Renal pelvis (tissue), 12 donors: ENCODE measurements at places on chromosomes 11 and 22. TPM values are rescaled to one million over a fixed set of nuclear protein-coding genes. Genes with fewer than 3 reads are reported as not detected.
A peak's percentile ranks its signal among the peaks of the same experiment; 100 is the strongest.

DNA sequence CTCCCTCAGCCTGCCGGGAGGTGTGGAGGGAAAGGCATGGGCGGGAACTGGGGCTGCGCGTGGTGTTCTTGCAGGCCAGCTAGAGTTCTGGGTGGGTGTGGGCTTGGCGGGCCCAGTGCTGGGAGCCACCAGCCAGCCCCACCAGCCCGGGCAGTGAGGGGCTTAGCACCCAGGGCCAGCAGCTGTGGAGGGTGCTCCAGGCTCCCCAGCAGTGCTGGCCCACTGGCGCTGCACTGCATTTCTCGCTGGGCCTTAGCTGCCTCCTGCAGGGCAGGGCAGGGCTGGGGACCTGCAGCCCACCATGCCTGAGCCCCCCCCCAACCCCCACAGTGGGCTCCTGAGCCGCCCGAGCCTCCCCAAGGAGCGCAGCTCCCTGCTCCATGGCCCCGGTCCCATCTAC lies 304.2 kb downstream of the KCNA4 start:
- DNase-seq: no peak

Gene MAML2
- polyA plus RNA-seq: 28.8 TPM

Gene JAML
- 1.8 TPM for polyA plus RNA-seq

DNA sequence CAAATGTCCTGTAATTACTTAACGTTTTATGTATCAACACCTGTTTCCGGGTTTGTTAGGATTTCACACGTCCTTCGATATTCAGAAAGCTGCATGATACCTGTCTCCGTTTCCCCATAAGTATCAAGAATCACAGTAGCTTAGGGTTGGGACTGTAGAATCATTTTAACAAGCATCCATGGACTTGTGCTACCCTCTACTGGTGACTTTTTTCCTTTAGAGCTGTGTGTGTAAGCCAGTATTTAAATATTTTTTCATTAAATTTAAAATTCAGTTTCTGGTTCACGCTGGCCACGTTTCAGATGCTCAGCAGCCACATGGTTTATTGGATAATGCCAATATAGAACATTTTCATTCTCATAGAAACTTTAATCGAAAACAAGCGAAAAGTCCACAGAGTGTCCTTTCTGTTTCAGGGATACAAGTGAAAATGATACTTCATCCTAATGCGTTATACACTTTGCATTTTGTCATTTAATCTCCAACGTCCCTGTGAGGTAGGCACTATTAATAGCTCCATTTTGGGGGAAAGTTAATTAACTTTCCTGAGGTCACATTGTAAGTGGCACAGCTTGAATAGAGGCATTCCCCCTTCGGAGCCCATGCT lies 61.5 kb upstream of the SLC25A18 start:
- DNase-seq: peak; percentile 76

Gene MRGPRF
- 28.3 TPM for polyA plus RNA-seq

DNA sequence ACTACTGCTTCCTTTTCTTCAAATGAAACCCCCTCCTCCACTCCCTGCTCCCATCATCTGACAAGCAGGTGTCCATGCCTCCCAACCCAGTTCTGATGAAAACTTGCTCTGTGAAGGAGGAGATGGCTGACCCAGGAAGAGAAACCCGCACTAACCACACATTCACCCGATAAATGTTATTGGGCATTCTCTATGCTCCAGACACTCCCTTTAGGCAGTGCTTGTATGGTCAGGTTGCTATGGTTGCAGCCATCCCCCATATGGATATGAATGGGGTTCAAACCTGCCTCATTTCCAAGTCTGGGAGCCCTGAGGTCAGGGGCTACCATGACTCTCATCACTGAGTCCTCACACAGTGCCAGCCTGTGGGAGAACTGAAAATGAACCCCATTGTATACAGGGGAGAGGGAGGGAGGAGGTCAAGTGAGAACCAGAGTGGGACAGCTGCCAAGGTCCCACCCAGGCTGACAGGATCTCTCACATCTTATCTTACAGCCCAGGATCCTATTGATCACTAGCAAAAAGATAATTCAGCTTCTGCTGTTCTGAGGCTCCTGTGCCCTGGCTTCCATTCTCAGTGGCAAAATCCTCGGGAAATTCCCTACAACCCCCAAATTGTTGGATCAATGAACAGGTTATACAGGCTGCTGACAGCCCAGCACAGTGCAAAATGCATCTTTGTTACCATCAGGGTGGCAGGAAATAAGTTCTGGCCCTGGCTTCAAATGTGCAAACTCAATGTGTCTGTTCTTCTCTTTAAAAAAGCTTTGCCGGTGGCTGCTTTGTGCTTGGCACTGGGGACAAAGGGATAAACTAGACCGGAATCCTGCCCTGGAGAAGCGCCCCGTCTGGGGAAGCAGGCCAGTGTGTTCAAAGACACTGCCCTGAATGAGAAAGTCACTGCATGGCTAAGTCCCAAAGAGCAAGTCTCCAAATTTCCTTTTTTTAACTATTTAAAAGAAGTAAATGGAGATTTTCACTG lies 22.7 kb upstream of the ACER3 start:
- no peak for DNase-seq

GRCh38 chr11:121344824-121345223 lies 52.3 kb downstream of the SC5D start:
- DNase-seq: no peak

- no peak for DNase-seq
Measured at GRCh38 chr11:67302571-67303131, 679 bp upstream of the SSH3 start.

Gene MS4A13
- polyA plus RNA-seq: not detected

DNA sequence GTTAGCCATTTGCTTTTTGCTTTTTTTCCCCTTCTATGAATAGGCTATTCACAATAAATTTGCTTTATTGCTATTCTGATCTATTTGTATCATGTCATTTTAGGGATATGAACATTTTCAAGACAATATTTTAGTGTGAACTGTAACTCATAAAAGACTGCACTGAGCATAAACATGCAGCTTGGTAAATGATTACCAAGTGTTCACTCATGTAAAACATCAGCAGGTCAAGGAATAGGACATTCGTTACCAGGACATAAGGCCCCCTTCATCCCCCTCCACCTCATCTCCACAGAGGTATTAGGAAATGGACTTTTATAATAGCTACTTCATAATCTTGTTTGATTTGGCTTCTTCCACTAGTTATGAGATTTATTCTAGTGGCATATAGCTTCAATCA lies 12.4 kb downstream of the NLRP14 start:
- DNase-seq: peak; percentile 9
